Stimulated activated CD4-positive, alpha-beta T cell treated with anti-CD3 and anti-CD28 coated beads, Interleukin-2, amount 100 ng/mL, for 24 hours (primary cell): ENCODE measurements at places on chromosomes 1 and 21.
A peak's percentile ranks its signal among the peaks of the same experiment; 100 is the strongest.

DNA sequence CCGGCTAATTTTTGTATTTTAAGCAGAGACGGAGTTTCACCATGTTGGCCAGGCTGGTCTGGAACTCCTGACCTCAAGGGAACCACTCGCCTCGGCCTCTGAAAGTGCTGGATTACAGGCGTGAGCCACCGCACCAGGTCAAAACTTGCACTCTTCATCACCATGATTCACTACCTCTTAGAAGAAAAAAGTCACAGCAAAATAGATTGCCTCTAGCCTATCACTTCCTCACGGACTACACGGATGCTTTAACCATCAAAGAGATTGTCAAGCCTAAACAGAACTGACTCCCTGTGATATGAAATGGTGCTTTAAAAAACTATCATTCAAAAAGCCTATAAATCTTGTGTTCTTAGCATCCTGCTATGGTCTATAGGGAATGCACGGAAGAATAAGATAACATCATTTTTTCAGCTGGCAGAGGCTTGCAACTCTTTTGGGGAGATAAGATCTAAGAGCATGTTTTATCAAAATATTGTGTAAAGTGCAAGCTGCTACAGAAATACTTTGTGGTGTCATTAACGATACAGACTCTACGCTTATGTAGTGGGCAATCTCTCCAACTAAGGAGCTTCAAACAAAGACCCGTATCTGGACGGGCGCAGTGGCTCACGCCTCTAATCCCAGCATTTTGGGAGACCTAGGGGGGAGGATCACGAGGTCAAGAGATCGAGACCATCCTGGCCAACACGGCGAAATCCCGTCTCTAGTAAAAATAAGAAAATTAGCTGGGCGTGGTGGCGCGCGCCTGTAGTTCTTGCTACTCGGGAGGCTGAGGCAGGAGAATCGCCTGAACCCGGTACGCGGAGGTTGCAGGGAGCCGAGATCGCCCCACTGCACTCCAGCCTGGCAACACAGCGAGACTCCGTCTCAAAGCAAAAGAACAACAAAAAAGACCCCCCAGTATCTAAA, 966 bp downstream of the TFB2M start:
- DNase-seq: peak; percentile 27

GRCh38 chr1:64572222-64572900, 102.4 kb downstream of the CACHD1 start:
- DNase-seq: no peak

GRCh38 chr1:161324020-161324419, 9.8 kb downstream of the SDHC start:
- DNase-seq: no peak

DNA sequence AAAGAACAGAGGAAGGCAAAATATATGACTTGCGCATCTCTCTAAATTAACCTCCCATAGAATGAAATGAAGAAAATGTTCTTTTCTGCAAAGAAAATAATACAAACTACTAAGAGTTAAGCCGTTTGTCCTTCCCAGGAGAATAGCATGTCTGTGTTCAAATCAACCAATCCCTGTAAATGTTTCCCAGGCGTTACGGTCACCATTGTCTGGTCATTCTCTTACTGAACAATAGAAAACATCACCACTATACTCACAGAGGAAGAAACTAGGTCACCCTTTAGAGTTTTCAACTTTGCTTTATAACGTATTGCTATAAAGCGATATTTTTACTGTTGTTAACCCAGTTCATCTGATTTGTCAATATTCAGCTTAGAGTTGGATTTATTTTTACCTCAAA, 34.1 kb downstream of the COL11A1 start:
- DNase-seq: no peak

DNA sequence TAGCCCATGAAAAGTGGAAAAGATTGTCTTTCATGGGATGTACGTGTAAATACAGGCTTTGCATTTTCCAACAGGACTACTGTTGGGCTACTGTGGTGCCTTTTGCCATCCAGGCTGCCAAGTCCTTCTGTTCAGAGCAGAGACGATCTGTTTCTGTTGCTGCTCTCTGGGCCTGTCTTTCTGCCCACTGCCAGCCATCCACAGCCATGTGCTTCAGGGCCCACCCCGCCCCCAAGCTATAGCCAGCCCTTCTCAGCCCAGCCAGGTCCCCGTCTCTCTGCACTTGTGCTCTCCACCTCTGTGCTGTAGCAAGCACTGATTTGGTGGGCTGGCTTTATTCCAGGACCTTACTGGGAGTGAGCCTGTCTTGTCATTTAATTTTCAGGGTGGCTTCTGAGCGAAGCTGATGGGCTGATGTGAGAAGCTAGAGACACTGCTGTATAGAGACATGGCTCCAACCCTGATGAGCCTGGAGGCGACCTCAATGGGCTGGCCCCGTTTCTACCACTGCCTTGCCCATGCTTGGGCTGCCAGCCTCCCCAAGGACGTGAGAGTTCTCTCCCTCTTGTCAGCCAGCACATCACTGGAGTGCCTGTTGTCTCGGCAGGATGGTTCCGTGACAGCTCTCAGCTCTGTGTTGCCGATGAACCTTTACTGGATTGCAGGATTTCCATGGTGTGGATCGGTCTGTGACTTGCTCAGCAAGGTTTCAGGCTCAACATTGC, 137.8 kb downstream of the PEX14 start:
- no peak for DNase-seq

DNA sequence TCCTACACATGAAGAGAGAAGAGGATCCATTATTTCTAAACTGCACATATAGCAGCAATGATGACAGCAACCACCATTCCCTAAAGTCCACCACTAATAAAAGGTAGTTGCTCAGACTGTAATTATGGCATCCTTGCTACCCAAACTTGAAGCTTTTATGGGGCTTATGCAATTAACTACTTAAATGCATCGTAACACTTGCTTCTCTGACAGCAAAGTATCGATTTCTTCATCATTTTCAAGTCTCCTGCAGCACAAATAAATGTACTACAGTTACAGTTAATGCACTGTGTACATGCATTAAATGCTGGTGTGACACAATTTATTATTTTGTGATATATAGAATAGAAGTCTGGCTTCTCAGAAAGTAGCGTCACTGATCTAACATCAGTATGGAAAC, 241.7 kb downstream of the USH2A start:
- no peak for DNase-seq

- DNase-seq: no peak
Observed at GRCh38 chr1:226730071-226730470, 9.0 kb downstream of the ITPKB start.

DNA sequence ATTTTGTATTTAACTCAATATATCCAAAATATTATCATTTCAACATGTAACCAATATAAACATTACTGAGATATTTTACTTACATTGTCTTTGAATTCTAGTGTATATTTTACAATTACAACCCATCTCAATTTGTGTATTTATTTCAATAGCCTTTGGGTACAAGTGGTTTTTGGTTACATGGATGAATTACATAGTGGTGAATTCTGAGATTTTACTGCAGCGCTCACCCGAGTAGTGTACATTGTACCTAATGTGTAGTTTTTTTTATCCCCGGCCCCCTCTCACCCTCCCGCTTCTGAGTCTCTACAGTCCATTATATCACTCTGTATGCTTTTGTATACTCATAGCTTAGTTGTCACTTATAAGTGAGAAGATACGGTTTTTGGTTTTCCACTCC, 117.0 kb upstream of the GALNT2 start:
- no peak for DNase-seq

GRCh38 chr1:230206207-230206606, 139.2 kb downstream of the GALNT2 start:
- no peak for DNase-seq

DNA sequence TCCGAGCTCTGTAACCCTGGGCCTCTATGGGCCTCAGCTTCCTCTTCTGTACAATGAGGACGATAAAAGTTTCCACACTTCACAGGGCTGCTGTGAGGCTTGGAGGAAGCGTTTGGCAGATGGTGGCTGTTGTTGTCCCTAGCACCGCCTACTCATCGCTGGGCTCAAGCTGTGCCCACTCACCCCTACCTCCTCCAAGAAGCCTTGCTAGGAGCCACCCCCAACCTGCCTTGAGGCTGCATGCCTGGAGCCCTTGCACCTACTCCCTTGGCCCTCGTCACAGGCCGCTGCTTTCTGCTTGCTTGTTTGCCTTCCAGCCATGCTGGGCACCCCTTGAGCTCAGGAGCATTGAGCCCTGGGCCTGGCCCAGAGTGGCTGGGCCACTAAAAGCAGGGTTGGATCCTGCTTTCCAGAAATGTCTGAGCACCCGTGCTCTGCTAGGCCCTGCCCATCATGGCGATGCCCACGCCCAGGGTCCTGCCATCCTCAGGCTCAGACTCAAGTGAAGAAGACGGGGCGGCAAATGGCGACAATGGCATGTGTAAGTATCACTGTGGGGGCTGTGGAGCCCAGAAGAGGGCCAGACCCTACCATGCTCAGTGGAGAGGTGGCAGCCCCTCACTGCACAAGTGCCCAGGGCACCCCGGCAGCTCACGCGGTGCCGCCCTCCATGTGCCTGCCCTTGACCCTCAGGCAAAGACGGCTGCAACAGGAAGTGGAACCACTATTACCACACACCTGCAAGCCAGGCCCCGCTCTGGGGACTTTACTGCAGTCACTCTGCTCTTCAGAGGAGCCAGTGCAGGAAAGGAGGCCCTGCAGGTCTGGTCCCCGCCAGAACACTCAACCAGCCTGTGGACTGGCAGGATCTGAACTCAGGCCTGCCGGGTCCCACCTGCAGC, 9.5 kb downstream of the SH3BGRL3 start:
- DNase-seq: no peak

- peak; percentile 63 for DNase-seq
Observed at GRCh38 chr1:152654110-152654509, 9.1 kb upstream of the LCE2D start.

DNA sequence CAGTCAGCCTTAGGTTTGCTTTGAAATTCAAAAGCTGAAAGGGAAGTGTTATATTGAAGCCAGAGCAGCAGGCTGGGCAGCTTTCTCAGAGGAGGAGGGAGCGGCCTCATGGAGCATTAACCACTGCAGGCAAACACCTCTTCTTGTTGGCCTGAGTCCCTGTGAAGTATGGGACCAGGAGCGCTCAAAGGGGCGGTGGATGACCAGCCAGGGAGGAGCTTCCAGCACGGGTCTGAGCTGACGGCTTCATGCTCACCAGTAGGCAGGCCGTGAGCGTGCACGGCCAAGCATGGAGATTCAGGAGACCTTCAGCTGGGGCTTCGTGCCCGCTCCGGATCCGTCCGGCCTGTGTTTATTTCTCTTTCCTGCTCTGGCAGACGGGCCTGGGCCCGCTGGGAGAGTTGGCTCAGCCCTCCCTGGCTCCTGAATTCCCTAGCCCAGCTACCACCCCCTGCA, 245.2 kb downstream of the TRABD2B start:
- no peak for DNase-seq

GRCh38 chr1:159932296-159933285, 7.3 kb upstream of the TAGLN2 start:
- no peak for DNase-seq

DNA sequence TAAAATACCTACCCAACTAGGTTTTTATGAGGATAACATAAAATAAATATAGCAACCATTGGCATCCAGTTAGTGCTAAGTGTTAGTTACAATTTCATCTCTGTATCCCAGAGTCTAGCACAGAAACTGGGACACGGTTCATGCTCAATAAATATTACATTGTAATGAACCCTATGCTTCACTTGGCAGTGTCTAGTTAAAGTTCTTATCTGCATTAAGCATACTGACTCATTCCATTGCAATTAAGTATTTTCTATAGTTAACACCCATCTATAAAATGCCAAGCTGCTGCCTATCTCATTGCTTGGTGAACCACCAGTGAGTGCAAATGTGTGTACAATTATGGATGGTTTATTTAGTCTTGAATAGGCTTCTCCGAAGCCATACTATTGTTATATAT, 15.2 kb downstream of the CHML start:
- no peak for DNase-seq

GRCh38 chr1:228437424-228437962, 20.8 kb upstream of the TRIM17 start:
- DNase-seq: no peak

DNA sequence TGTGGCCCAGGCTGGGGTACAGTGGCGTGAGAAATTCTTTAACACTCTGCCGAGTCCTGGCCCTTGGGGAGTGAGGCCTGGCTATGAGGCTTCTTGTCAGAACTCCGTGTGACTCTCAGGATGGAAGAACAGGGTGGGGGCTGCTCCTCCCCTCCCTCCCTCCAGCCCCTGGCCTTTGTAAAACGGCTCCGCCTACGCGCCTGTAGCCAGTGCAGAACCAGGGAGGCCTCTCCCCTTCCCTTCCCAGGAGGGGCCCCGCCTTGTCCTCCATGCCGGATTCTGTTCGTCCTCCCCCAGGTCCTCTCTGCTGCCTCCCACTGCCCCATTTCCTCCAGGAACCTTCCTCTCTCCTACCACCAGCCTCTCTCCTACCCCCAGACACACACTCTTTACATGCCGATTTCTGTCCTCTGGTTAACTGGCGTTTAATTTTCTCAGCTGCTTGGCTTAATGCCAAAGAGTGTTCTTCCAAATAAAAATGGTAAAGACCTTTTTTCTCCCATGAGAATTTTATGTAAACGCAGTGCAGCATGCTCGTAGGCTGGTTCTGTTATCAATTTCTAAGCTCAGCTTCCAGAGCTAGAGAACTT, 21.0 kb downstream of the PDE9A start:
- DNase-seq: no peak

DNA sequence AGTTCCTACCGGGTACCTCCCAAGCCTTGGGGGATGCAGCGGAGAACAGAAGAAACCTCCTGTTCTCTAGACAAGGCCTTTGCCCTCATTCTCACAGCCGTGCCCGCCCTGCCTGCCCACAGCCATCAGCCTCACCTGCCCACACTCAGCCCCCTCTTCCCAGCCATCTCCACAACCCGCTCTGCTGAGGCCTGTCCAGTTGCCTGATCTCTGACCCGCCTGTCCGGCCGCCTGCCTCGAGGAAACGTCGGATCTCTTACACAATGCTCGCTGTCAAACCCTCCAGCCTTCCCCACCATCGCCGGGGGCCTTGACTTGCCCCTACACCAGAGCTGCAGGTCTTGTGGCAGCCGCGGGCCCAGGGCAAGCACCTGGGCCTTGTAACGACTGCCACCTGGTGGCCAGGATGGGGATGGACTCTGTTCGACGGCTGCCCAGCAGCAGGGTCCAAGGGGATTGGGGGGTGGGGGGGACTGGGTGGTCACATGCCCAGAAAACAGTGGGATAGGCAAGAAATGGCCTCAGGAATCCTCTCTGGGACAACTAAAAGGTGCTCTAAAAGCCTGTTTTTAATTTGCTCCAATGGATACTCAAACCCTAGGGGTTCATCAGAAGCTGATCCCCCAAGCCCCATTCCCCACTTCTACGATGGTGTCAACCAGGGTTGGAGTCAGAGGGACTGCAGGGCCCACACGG, 31.0 kb downstream of the SLC45A1 start:
- DNase-seq: peak; percentile 78

DNA sequence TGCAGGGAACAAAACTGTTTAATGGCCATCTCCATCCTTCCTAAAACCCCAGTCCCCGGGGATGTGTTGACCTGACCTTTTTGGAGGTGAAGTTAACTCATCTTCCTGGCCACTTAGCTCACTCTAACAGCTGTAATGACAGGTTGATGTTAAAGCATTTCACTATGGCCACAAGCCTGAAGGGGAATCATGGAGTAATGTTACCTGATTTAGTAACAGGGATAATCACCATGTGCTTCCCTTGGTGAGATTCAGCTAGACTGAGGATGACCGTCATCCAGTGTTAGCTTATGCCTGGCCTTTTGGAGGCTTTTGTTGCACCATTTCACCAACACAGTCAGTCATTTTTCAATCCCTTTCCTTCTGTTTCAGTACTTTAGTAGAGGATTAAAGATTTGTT, 64.3 kb upstream of the RAVER2 start:
- DNase-seq: no peak

- DNase-seq: no peak
Observed at GRCh38 chr1:184618851-184619250, 135.8 kb downstream of the EDEM3 start.
